ENCODE measurements at places on chromosomes 12 and 14.

GRCh38 chr14:77372304-77372841 lies 4.5 kb downstream of the TMED8 start:
- DNase-seq: no peak

GRCh38 chr12:2092890-2093289 lies 40.1 kb downstream of the CACNA1C start:
- DNase-seq: no peak

- DNase-seq: no peak
Observed at GRCh38 chr12:27515671-27516070, 8.3 kb upstream of the PPFIBP1 start.

DNA sequence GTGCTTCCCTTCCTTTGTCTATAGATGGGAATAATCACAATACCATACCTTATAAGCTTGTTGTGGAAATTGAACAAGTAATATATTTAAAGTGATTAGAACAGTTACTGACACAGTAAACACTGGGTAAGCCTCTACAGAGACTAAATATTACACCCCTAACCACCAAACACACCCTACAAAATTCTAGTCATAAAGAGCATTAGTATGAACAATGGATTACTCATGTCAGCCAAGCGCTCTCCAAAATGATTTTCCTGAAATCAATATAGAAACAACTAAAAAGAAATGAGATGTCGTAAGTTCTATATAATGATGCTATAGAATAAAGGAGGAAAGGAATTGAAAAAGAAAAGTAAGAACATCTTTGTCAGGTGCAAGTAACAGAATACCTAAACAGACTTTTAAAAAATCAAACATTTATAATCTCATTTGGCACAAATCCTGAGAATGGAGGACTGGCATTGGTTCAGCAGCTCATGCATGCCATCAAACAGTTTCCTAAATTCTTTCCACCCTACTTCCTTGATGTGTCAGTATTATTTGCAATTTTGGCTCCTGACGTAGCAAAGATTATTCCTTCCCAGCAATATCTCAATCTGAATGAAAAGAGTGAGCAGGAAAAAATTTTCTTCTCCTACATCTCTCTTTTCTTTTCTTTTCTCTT lies 118.0 kb downstream of the SINHCAF start:
- no peak for DNase-seq

- no peak for DNase-seq
Observed at GRCh38 chr12:70854138-70854537, 66.4 kb downstream of the PTPRR start.

DNA sequence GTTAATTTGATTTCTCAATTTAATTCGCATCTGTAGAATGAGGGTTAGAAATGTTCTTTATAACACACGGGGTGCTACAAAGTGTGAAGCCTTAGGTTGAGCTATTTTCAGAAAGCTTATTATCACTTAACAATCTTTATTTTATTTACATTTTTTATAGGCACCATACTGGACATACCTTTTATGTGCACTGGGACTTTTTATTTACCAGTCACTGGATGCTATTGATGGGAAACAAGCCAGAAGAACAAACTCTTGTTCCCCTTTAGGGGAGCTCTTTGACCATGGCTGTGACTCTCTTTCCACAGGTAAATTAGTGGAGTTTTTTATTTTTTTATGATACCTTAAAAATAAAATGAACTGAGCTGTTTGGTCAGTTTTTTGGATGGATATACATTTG lies 16.5 kb downstream of the CHPT1 start:
- DNase-seq: no peak

GRCh38 chr14:23186913-23187654 lies 3.6 kb upstream of the SLC7A8 start:
- peak; percentile 25 for DNase-seq

- DNase-seq: no peak
Observed at GRCh38 chr12:21350975-21351374, 16.3 kb upstream of the SLCO1A2 start.

- no peak for DNase-seq
Observed at GRCh38 chr12:104665296-104665695, 208.5 kb downstream of the CHST11 start.

DNA sequence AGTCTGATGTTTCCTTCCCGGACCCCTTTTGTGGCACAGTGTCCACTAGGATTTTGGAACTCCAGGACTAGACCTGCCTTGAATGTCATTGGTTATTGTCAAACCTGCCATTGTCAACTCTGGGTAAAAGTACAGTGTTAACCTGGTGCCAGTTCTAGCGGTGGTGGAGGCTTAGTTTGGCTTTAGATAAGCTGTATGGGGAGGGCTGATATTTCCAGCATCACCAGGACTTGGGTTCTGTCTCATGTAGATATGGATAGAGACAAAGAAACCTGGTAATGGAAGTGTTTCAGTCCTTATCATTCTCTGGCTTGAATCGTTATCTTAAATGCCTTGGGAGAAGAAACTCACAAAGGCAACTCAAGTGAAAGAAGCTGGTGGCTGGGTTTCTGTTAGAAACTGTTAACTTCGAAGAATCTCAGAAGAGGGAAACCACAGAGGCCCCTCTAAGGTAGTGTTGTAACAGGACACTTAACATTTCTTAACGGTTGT lies 10.6 kb downstream of the CHST11 start:
- DNase-seq: no peak

GRCh38 chr12:12965836-12966235 lies 13.9 kb upstream of the GPRC5D start:
- no peak for DNase-seq

- no peak for DNase-seq
Observed at GRCh38 chr14:53608369-53608768, 348.3 kb downstream of the BMP4 start.

GRCh38 chr12:120720234-120720986 lies 5.2 kb upstream of the ACADS start:
- DNase-seq: no peak

DNA sequence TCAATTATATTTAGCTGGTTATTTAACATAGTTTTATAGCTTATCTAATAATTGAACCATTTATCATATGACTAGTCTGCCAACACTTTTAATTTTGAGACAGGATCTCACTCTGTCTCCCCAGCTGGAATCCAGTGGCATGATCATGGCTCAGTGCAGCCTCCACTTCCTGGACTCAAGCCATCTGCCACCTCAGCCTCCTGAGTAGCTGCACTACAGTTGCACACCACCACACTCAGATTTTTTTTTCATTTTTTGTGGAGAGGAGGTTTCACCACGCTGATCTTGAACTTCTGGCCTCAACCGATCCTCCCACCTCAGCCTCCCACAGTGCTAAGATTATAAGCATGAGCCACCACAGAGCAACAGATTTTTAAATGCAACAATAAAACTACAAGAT lies 151.4 kb upstream of the MDGA2 start:
- DNase-seq: no peak

GRCh38 chr12:115507951-115508722 lies 769.4 kb downstream of the MED13L start:
- no peak for DNase-seq

DNA sequence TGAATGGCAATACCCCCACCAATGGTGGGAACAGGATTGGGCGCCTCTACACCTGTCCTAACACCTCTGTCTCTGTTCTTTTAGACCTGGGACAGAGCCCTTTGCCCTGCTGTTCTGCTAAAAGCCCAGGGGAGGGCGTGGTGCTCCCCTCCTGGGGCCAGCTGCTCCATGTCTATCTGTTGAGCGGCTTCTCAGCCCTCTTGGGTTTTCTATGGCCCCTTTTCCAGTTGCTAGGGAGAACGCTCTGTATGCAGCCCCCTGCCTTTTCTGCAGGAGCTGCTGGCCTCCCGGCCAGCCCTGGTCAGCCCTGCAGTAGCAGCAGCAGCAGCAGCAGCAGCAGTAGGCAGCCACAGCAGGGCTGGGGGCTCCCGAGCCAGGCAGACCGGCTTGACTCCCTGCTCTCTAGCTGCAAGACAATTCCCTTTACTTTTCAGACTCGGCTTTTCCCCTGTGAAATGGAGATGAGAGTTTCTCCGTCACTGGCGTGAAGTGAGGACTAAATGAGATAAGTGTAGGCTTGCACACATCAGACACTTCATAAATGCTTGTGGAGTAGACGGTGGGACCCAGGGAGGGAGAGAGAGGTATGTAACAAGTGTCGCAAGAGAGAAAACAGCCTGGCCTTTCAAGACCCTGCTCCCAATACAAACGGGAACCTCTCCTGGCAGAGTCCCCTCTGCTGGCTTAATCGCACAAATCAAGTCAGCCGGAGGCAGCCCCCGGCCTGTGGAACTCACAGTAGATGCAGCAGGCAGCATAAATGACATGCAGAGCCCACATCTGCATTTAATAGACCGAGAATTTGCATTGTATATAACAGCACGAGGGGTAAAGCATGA lies 1.0 kb downstream of the RTL1 start:
- no peak for DNase-seq

- no peak for DNase-seq
Observed at GRCh38 chr12:130633771-130634170, 82.3 kb downstream of the RIMBP2 start.

DNA sequence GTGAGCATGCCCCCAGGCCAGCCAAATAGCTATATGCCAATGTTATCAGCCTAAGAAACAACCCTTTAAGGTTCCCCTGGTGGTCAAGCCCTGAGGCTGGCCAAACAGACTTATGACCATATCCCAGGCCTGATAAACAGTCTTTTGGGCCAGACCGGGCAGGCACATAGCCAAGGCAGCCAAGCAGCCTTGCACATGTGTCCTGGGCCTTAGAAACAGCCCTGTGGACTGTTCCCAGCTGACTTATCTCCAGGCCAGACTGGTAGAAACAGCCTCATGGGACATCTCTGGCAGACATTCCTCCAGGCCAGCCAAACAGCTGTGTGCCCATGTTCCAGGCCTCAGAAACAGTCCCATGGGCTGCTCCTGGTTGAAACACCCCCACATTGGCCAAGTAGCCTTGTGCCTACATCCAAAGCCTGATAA lies 295.0 kb upstream of the MGAT4C start:
- DNase-seq: no peak

- DNase-seq: no peak
Observed at GRCh38 chr12:19206493-19207077, 77.1 kb downstream of the PLEKHA5 start.

DNA sequence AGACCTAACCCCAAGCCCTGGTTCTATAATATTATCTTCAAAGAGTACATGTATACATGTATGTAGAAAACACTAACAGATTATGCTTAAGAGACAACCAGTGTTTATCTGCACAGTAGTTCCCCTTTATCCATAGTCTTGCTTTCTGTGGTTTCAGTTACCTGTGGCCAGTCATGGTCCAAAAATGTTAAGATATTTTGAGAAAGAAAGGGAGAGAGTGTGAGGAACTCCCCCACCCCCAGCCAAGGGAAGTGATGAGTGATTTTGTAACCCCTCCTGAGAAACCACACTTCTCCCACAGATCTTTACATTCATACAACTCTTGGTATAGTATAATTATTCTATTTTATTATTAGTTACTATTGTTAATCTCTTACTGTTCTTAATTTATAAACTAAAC lies 77.3 kb upstream of the CNTN1 start:
- peak; percentile 31 for DNase-seq

GRCh38 chr14:32480337-32480736 lies 151.2 kb downstream of the AKAP6 start:
- no peak for DNase-seq

GRCh38 chr14:59997449-59997848 lies 77.5 kb downstream of the LRRC9 start:
- no peak for DNase-seq

DNA sequence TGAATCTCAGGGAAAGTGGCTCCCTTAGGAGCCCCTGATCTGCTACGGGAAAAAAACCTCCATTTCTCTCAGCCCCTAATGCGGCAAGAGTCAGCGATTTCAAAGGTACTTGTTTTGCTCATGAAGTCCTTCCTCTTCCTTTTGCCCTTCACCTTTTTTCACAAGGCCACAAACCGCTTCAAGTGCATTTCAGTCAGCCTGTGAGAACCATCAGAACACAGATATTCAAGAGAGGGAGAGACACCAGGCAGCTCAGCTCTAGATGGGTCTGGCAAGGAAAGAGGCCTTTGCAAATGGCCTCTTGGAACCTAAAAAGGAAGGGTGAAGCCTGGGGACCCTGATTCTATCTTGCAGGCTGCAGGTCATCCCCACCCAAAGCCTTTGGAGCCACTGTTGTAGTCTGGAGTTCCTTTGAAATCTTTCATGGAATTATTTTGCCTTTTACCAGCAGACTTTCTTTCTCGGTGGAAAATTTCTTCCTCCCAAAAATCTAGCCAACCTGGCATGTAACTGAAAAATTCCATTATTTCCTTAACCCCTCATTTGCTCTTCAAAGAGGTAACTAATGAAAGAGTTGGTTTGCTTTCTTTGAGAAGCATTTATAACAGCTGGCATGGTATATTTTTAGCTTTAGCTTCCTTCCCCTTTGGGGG lies 145.0 kb downstream of the SAMD4A start:
- DNase-seq: peak; percentile 15

- DNase-seq: no peak
Observed at GRCh38 chr14:51880835-51881580, 20.6 kb downstream of the GNG2 start.

- no peak for DNase-seq
Observed at GRCh38 chr14:31752867-31753661, 191.9 kb downstream of the NUBPL start.

- DNase-seq: no peak
Observed at GRCh38 chr14:61704554-61704953, 9.2 kb downstream of the HIF1A start.

Data from stimulated activated naive CD8-positive, alpha-beta T cell treated with anti-CD3 and anti-CD28 coated beads, Interleukin-15, amount 100 ng/mL, for 72 hours (primary cell).